Right kidney (tissue), 9 donors: ENCODE measurements at places on chromosomes 1 and 21.

DNA sequence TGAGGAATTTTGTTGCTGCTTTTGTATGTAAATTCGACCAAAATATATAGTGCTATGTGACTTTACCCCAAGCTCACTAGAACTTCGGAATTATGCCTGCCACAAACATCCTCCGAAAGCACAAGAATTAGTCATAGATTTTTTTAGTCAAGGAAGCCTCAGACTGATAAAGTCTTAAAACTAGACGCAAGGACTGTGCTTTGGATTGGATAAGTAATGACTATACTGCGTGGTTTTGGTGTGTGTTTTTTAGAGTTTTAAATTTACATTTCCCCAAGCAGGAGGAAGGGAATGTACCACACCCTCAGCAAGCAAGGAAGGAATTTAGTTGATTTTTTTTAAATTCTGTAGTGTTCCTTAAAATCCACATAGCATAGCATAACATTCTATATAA is 10.3 kb downstream of the WLS start:
- DNase-seq, result no peak

- no peak for DNase-seq
Observed at GRCh38 chr1:72524021-72524420, 241.7 kb upstream of the NEGR1 start.

DNA sequence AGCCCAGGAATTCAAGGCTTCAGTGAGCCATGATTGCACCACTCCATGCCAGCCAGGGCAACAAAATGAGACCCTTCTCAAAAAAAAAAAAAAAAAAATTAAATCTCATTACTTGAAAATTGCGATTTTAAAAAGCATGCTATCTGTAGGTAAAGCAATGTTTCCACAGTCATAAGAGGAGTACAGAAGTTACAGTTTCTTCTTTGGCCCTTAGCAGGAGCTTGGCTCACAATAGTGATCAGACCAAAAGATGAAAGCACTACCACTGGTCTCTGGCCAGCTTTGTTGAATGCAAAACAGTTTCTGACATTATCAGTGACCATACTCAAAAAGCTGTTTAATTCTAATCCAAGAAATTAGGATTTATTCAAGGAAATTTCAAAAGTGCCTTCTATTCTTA is 31.2 kb downstream of the VAV3 start:
- no peak for DNase-seq

DNA sequence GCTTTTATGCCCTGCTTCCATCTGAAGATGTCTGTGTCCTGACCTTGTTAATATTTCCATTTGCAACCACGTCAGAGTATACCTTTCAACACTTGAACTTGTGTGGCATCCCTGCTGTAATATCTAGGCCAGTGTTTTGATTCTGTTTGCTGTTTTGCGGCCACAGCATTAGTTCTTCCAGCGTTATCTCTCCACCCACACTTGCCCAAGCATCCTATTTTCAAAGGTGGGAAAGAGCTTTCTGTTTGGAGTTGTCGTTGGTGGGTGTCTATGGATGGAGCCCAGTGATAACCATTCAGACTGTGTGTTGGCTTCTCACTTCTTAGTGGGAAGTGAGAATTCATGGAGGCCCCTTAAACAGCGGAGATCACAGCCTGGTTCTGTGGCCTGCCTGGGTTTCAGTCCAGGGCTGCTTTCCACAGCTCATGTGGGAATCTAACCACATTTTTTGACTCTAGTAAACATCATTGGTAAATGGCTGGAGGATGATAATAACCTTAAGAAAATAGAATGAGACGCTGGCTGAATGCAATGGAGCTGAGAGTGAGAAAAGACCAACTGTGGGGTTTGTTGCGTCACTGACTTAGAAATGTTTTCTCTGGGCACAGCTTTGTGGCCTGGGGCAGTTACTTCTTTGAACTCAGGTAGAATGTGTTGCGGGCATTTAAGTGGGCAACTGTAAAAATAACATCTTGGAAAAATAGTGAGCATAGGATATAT is 7.6 kb downstream of the TENT5C start:
- DNase-seq, result no peak

DNA sequence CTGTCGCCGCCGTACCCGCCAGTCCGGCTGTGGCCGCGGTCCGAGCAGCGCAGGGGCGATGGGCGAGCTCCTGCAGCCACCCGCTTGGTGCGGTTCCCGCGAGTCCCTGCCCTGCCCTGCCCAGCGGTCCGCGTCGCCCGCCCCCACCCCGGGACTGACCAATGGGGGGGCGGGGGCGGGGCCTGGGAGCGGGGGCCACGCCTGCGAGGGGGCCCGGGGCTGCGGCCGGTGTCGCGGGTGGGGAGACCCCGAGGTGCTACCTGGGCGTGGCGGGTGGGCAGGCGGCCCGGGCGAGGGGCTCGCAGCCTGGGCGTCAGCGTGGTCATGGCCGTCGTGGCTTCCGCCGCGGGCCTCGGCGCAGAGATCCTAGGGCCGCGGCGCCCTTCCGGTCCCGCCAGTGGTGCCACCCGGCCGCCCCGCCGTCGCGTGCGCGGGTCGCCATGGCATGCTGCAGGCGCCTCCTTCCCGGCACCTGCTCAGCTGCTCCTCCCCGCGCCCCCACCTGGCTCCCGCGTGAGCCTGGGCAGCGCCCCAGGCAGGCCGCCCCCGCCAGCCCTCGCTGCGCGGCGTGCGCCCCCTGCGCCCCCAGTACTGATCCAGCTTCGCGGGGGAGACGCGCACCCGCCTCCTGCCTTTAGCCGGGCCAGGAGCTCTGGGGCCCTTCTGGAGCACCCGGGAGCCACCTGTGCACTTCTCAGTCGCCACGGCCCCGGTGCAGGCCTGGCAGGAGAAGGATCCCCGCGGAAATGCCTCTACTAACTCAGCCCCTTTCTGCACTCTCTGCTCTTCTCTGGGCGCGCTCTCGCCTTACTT is at the start of gene BMP8B:
TSS of gene BMP8B (minus strand) at position 108 of the 813 bp plus-strand sequence. CDS start 380 bp downstream, outside the sequence.
- DNase-seq, result peak; percentile 59

DNA sequence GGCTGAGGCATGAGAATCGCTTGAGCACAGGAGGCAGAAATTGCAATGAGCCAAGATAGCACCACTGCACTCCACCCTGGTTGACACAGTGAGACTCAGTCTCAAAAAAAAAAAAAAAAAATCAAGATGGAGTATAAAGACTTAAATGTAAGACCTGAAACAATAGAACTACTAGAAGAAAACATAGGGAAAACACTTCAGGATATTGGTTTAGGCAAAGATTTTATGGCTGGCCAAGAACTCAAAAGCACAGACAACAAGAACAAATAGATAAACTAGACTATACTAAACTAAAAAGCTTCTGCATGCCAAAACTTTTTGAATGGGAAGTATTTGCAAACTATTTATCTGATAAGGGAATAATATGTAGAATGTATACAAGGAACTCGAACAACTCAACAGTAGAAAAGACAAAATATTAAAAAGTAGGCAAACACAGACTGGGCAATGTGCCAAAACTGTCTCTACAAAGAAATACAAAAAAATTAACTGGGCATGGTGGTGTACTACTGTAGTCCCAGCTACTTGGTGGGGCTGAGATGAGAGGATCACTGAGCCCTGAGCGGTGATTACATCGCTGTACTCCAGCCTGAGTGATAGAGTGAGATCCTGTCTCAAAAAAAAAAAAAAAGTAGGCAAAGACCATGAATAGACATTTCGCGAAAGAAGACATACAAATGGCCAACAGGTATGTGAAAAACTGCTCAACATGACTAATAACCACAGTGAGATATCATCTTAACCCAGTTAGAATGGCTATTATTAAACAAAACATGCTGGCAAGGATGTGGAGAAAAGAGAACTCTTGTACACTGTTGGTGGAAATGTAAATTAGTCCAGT is 25.3 kb downstream of the DTL start:
- DNase-seq, result no peak

GRCh38 chr21:38910390-38911067 is 104.8 kb downstream of the ETS2 start:
- no peak for DNase-seq

DNA sequence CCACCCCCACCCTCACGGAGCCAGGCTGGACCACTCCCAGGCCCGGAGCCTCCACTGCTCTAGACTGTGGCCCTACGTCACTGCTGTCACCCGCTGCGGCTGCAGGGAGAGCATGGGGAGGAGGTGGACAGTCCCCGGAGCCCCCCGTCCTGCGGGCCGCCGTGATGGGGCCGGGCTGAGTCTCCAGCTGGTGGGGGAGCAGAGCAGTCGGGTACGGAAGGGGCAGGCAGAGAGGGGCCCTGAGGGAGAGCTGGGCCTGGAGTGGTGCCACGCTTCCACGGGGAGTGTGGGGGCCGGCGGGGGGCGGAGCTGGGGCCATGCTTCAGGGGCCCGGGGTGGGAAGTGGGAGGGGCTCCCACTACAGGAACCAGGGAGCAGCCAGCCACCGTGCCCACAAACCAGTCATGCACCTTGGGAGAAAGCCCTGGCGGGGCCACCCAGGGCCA is 98.9 kb upstream of the KCNK1 start:
- DNase-seq, result no peak

GRCh38 chr1:145935708-145936107 is 8.4 kb upstream of the RBM8A start:
- no peak for DNase-seq

DNA sequence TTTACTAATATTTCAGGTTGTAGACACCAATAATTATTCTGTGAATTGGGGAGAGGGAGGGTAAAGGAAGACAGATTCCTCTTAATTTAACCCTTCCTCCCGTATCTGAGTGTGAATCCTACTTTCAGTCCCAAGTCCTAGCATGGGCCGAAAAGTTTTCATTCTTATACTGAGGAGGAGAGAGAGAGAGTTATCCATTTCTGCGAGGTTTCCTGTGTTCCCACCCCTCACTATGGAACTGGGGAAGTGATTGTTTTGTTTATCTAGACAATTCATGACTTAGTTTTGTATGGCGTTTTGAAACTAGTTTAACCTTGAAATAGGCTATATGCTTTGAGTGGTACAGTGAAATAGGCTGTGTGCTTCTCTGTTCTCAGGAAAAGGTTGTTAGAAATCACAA is 134.0 kb upstream of the DPYD start:
- DNase-seq, result no peak

GRCh38 chr1:106080608-106081325 is 975.7 kb upstream of the PRMT6 start:
- DNase-seq, result peak; percentile 3

DNA sequence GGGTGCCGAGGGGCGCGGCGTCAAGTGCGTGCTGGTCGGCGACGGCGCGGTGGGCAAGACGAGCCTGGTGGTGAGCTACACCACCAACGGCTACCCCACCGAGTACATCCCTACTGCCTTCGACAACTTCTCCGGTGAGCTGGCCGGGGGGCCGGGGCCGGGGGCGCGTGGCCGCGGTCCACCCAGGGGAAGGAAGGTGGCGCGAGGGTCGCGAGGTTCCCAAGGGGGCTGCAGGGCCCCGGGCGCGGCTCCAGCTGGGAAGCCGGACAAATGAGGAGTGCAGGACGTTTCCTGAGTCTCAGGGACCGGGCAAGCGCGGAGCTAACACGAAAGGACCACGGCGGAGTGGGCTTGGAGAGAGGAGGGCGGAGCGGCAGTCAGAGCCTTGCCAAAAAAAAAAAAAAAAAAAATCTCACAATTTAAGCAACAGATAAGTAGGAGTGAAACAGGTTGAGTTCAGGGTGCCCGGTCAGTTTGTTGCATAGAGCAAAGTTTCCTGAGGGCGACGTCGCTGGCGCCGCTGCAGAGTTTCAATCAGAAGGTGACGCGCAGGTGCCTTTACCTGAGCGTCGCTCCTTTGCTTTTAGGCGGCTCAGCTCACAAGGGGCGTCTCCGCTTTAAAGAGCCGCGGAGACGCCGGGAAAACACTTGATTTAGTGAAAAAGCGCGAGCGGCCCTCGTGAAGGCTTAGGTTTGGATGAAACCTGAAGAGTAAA is 750 bp downstream of the RHOU start:
- peak; percentile 76 for DNase-seq

- DNase-seq, result no peak
Observed at GRCh38 chr1:6888268-6888667, 103.0 kb downstream of the CAMTA1 start.

- no peak for DNase-seq
Observed at GRCh38 chr1:56584910-56585528, 5.7 kb upstream of the PLPP3 start.

DNA sequence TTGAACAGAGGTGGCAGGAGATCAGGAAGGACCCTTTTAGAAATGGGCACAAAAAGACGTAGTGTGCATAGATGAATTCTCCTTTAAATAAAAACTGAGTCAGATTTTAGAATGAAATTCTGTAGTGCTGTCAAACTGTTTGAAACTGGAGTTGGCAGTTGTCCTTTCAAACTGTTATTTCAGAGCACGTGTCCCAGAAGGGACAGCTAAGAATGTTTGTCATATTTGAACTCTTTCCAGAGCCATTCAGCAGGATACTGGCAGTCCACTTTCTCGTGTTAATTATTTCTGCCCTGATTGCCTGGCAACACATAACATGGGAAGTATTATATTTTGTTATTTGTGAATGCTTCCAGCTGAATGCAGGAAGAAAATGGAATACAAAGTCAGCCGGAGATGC is 212.3 kb upstream of the DPYD start:
- DNase-seq, result no peak

DNA sequence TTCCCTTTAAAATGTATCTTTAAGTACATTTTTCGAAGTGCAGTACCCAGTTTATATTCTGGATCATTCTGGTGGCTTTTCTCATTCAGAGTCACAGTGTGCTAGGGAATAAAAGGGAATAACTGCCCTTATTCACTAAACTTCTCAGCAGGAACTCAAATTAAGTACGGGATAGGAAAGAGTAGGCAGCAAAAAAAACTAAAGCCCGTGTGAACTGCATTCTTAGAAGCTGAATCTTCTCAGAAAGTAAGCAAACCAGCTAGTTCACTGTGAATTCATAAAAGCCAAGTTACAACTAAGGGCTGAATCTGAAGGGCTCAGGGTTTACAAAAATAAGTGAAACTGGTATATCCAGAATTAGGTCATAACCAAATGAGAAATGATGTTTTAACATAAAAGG is 22.0 kb downstream of the PRPF38A start:
- no peak for DNase-seq

DNA sequence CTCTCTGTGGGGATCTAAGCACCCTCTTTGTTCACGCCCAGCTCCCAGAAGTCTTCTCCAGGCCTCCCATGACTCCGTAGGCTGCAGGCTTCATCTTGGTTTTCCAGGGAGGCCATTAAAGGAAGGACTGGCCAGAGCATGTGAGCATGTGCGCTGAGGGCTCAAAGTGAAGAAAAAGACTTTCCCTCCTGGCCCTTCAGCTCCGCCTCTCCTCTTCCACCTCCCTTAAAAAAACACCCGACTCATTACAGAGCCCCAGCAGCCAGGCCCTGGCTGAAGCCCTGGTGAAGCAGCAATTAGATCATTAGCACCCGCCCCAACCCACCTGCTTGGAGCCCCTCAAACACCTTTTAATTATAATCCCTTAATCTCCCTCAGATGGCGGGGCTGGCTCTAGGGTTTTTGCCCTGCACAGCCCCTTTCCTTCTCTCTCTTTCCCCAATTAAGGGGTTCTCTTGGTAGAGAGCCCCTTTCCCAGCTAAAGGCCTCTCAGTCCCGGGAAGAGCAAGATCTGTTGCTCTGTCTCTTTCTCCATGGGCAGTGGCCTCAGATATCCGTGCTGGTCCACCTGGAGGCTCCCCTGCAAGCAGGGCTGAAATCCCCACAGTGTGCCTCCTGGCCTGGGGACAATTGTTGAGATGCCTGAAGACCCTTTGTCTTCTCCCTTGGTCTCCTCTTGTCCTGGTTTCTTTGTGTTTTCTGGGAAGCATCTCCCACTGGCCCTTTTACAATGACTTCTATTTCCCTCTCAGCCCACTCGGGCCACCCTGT is 30.5 kb downstream of the RHBG start:
- no peak for DNase-seq
